Stimulated activated CD4-positive, alpha-beta T cell treated with anti-CD3 and anti-CD28 coated beads, Interleukin-4, amount 100 ng/mL, for 4 hours (primary cell): ENCODE measurements at places on chromosomes 6 and 20.

DNA sequence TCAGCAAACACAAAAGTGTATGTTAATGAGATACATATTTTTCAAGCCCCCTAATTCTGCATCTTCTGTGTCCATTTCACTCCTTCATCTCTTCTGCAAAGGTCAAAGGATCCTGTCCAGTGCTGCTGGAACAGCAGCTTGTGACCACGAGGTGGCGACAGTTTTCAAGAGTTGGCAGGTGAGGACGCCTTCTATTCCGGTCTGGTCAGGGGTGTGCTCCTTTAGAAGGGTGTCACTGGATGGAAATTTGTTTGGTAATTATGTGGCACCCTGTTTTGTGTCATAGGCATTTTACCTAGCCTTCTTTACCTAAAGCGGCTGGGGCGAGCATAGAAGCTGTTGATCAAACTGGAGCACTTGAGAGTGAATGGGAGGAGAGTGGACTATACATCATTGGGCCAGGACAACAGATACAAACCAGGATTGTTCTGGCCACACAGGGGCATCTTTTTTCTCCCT, 32.9 kb upstream of the ERVFRD-1 start:
- DNase-seq, result peak; percentile 68

DNA sequence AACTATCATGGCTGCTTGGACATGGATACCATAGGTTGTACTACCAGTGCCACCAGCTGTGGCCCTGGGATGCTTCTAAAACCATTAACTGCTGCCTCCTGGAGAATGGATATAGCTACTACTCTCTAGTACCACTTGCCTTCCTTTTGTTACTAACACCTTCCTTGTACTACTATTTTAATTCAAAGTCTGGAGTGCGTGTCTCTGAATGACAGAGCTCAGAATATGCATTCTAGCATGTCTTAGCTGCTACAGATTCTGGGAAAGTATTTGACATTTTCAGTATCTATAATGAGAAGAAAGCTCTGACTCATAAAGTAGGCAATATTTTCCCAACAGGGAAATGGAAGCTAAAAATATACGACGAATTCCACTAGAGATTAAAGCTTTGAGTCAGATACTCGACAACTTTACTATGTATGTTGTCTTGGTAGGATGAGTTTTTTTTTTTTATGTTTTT, 112.3 kb downstream of the PFDN4 start:
- DNase-seq, result no peak

DNA sequence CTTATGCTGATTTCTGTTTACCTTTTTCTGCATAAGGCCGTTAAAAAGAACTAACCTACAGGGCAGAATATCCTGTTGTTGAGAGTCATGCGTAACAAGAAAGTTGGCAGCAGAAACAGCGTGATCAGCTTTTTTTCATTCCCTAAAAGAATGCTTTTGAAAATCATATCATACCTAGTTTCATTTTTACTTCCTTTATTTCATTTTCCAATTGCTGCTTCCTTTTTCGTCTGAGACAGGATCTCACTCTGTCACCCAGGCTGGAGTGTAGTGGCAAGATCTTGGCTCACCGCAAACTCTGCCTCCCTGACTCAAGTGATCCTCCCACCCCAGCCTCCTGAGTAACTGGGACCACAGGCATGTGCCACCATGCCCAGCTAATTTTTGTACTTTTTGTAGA, 4.1 kb downstream of the CALHM6 start:
- no peak for DNase-seq

DNA sequence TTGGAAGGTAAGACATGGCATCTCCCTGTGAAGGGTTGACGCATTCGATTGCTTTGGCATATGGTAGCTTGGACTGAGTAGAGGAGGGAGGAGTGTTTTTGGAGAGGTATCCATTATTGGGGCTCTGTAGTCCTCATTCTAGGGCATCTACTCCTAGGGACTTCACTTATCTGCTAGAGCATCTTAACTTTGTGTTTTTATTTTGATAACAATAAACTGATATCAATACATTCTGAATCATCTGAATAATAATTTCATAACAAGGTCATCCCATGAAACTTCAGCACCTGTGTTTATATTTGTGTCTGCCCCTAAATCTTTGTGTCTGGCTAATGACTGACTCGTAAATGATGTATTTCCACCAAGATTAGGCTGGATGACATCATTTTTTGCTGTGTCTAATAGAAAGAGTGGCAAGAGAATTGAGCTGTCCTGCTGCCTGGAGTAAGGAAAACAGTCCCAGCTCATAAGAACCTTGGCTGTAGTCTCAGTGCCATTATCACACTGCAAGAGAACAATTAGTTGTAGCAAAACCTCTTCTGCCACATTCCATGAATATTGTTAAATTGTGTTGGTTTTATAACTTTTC, 288.5 kb downstream of the PRL start:
- no peak for DNase-seq

DNA sequence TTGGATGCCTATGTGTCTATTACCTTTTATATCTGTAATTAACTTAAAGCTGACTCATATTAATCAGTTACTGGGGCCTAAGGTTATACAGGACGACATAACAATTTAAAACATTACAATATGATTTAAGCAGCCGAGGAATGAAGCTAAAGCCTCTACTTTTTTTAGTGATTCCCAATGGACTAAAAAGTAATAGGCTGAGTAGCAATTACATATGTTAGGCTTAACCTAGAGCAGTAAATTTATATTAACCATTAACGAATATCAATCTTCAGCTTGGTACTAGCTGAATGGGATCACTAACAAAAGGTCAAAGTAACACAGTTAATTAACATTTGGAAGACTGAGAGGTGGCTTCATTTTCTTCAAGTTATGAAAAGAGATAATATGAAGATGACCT, 43.1 kb downstream of the STK38 start:
- DNase-seq, result no peak

GRCh38 chr6:15518057-15518456, 144.8 kb downstream of the DTNBP1 start:
- DNase-seq, result no peak

- no peak for DNase-seq
These were observed 118.7 kb downstream of the CLIC5 start for GRCh38 chr6:45896783-45897441.
